GM03348 (cell line): ENCODE measurements at places on chromosomes 3 and 15.

GRCh38 chr3:31567036-31567435, 34.3 kb downstream of the STT3B start:
- no peak for DNase-seq

GRCh38 chr15:42355291-42355690, 4.0 kb upstream of the CAPN3 start:
- DNase-seq: no peak

DNA sequence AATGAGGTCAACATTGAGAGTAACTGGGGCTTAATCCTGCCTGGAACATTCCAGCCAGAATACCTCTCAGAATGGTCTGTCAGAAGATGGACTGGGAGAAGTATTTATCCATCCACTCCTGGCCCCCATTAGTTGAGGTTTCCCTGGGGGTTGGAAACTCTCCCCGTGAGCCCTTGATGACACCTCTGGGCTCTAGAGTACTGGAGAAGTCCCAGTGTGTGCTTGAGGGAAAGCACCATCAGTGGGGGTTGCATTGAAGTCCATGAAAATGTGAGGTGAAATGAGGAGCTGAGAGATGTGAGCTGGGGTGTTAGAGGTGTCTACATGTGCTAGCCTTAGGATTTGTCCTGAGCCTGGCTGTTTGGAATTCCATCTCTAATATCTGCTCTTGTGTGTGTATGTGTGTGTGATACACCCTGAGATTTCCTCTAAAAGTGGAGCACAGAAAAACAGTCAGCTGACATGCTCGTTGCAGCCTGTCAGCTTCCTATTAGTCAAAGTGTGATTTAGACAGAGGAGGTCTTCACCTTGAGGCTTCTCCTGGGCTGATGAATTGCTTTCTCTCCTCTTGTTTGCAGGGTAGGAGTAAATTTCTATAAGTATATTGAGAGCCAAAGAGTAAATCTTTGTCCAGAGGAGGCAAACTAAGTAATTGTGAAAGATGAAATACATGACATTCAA, 67.6 kb downstream of the NR1D2 start:
- no peak for DNase-seq

DNA sequence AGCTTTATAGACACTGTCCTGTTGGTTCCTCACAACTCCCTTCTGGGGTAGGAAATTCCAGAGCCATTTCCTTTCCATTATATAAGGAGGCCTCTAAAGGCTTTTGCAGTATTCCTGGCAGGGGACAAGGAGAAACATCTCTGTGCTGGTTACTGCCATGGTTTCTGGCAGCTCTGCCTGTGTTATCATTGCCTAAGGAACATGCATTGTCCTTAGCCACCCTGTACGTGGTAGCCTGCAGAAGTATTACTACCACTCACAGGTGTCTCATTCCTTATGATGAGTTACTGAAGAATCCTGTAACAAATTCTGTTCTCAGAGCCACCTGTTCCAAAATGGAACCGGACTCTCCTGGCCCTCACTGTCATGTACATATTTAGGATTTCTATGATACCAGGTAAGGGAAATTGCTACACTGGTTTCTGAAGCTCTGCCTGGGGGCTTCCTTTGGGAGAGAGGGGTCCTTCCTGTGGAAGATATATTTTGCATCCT, 58.0 kb downstream of the UMPS start:
- no peak for DNase-seq

DNA sequence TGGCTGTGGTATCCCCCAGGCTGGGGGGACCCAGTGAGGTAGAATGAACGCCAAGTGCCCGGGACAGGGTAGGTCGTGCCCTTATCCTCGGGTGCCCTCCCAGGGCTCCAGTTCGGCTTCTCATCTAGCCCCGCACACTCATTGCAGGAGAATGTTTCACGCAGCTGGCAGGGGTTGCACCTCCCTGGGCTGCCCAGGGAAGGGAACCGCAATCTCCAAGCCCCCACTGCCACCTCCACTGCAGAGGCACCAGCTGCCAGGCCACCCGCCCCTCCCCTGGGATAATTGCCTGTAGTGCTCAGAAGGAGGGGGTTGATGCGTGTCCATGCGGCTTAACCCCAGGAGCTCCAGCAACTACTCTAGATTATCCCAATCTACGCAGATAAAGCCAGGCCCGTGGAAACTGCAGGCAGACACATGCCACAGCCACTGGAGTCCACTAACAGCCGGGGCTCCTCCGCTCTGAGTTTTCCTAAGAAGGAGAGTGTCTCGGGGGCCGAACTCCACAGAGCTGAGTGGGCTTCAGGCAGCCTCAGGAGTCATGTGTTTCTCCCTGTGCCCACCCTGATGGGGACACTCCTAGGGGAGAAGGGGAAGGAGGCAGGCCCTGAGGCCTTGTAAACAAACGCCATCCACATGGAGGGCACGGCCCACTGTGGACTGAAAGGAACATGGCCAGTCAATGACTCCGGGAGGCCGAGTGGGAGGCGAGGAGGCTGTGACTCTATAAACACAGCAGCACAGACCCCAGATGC, 137.2 kb upstream of the IQSEC1 start:
- no peak for DNase-seq
